ENCODE measurements at places on chromosomes 7 and 10.

GRCh38 chr7:38283107-38283506 is 9.7 kb upstream of the TARP start:
- no peak for DNase-seq

DNA sequence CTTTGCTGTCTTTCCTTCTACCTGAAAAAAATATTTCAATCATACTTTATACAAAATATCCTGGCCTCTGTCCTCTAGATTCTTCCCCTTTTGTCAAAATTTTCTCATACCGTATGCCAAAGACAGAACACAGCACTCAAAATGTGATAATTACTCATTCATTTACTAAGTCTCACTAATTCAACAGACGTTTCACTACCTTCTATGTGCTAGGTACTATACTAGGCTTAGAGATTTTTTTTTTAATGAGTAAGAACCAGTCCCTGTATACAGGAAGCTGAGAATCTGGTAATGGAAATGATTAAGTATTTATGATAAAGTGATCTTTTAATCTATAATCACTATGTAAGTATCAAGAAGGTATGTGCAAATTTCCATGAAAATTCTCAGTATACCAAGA is 128.0 kb downstream of the ELAPOR2 start:
- DNase-seq, result no peak

DNA sequence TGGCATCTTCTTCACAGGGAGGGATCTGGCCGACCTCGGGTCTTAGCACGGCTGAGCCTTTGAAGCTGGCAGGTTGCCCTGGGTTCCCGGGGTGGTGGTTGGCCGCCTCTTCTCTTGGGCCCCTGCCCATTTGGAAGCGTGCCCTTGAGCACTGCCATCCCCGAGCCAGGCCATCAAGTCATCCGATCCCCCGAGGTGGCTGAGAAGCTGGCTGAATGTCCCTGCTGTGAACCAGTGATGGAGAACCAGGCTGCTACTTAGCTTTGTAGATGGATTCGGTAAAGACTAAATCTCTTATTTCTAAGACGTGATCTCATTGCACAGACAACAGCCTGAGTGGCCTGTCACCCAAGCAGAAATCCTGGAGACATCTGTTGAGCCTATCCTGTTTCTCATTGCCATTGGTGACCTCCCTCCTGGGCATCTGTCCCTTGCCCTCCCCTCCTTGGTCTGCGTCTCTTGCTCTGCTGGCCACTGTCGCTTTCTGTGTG is 74.3 kb downstream of the GRK5 start:
- no peak for DNase-seq

GRCh38 chr7:108424013-108424412 is 32.2 kb downstream of the NRCAM start:
- no peak for DNase-seq

DNA sequence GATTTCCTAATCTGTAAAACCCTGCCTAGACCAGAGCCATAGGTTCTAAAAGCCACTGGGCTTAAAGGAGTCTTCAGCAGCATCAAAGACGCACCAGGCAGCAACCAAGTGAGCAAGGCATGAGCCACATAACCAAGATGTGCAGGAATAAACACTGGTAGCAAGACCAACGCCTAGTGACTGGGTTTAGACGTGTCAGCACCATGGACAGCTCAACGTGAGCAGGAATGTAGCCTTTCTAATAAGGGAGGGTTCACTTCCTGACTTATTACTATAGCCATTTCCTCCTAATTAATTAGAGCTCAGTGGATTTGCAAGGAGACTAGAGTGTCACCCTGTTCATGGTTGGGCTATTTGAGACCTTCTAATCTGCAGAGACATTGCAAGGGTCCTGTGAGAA is 223.7 kb downstream of the LHFPL3 start:
- peak; percentile 28 for DNase-seq

- DNase-seq, result no peak
Observed at GRCh38 chr10:119222537-119222936, 15.2 kb downstream of the GRK5 start.

DNA sequence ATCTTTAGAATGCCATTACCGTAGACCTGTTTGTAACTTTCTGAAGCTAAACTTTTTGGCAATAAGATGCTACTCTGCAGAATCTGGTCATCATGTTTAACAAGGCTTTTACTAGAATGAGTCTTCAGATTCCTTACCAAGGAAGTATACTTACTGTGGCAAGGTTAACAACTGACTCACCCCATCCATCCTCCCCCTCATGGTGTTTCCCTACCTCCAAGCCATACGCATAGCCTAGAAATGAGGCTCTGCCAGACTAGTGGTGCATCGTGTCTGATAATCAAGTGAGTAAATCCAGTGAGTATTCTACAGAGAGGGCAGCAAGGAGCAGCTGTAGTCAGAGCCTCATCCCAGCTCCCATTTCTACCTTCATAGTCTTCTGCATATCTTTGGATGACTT is 223.6 kb downstream of the IPMK start:
- no peak for DNase-seq

GRCh38 chr10:113241599-113242360 is 291.7 kb downstream of the TCF7L2 start:
- no peak for DNase-seq

DNA sequence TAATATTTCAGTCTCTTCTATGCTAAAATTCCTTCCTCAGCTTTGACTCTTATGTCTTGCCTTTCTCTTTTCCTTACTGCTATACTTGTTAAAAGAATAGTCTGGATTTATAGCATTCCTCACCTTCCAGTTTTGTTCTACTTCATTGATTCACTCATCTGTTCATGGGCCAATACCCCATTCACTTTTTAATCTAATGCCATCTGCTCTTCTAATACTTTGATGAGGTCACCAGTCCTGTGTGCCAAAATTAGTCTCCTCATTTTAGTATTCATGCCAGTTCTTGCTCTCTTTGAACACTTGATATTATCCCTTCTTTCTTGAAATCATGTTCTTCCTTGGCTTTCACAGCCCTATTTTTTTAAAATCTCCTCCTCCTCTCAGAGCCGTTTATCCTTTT is 19.3 kb downstream of the STK17A start:
- no peak for DNase-seq

DNA sequence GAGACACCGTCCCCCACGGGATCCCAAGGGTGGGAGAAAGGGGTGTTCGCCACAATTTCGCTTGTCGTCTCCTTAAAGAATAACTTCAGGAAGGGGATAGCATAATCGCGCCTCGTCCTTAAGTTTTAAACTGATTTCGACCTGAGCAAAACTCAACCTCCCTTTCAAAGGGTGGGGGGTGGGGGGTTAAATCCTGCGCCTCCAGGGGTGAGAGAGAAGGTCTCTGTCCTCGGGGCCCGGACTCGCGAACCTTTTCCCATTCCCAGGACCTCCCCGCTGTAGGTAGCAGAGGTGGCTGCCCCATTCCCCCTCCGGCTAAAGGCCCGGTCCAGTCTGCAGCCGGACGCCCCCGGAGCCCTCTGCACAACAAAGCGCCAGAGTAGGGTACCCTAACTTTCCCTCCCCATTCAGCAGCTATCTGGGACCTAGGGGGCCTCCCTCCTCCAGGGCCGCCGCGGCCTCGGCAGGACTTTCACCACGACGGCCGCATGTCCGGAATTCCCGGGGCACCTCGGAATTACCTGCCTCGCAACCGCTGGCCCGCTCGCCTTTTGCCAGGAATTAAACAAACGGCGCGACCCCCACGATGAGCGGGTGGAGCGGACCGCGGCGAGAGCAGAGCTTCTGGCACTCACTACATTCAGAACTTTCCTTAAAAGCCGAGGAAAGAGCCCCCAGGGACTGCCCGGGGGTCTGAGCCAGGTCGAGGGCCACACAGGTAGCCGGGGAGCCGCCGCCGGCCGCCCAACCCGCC is 1.7 kb downstream of the CDK6 start:
- DNase-seq, result peak; percentile 12

- no peak for DNase-seq
Observed at GRCh38 chr7:131010029-131010716, 276.2 kb upstream of the KLF14 start.

DNA sequence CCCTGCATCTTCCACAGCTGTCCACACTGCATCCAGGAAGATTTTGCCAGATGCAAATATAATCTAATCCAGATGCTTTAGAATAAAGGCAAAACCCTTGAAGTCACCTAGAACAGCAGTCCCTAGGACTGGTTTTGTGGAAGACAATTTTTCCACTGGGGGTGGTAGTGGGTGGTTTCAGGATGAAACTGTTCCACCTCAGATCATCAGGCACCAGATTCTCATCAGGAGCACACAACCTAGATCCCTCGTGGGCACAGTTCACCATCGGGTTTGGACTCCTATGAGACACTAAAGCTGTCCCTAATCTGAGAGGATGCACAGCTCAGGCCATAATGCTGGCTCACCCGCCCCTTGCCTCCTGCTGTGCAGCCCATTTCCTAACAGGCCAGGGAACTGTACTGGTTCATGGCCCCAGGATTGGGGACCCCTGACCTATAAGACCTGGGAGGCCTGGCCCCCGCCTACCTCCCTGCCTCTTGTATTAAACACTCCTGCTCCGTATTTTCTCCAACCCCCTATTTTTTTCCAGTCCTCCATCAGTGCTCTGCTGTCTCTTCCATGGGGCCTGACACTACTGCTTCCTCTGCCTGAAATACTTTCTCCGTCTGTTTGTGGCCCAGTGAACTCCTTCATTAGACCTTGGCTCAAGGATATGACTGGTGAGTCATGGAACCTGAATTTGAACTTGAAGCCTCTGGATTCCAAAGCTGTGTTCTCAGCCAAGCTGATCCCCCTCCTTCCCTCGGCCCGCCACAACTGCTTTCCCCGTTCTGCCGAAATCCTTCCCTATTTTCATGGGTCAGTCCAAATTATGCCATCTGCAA is 79.9 kb upstream of the RHEB start:
- no peak for DNase-seq

GRCh38 chr10:99676895-99677294 is 17.6 kb downstream of the ENTPD7 start:
- no peak for DNase-seq

GRCh38 chr7:129591868-129592267 is 19.7 kb upstream of the NRF1 start:
- no peak for DNase-seq

GRCh38 chr10:130429809-130430208 is 293.6 kb downstream of the GLRX3 start:
- no peak for DNase-seq

GRCh38 chr7:17502213-17503060 is 204.0 kb downstream of the AHR start:
- DNase-seq, result no peak

- no peak for DNase-seq
Observed at GRCh38 chr10:102003541-102003940, 52.4 kb downstream of the ARMH3 start.

GRCh38 chr7:23242321-23242720 is 4.3 kb upstream of the GPNMB start:
- no peak for DNase-seq

DNA sequence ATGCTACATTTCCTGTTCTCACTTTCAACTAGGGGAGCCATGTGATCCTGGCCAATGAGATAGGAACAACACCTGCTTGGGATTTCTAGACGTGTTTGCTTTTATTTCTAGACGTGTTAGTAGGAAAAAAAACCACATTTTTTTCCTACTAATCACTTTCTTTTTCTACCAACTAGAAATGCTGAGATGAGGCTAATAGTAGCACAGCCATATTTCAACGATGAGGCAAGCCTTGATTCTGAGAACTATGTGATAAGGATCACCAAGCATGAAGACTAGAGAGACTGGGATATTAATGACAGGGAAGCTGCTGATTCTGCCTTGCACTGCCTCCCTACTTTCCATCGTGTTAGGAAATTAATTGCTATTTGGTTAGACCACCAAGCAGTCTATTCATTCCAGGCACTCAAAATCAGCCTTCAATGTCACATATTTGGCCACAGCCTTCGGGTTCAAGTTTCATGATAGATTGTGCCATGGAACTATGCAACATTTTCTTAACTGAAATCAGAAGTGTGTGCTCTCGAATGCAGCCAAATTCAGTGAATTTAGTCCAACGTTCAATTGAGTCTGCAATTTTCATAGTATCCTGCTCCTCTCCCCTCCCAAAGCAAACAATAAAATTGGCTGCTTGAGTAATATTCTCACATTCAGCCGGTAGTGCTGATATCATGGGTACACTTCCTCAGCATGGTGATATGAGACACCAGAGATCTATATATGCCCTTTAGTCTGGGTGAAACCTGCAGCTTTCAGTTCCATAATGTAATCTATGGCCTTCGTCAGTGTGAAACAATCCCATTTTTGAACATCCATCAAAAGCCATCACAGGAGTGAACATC is 98.1 kb downstream of the GPR37 start:
- DNase-seq, result no peak

- no peak for DNase-seq
Observed at GRCh38 chr7:42431873-42432272, 194.9 kb upstream of the GLI3 start.

- no peak for DNase-seq
Observed at GRCh38 chr7:115292381-115292780, 370.5 kb downstream of the MDFIC start.

DNA sequence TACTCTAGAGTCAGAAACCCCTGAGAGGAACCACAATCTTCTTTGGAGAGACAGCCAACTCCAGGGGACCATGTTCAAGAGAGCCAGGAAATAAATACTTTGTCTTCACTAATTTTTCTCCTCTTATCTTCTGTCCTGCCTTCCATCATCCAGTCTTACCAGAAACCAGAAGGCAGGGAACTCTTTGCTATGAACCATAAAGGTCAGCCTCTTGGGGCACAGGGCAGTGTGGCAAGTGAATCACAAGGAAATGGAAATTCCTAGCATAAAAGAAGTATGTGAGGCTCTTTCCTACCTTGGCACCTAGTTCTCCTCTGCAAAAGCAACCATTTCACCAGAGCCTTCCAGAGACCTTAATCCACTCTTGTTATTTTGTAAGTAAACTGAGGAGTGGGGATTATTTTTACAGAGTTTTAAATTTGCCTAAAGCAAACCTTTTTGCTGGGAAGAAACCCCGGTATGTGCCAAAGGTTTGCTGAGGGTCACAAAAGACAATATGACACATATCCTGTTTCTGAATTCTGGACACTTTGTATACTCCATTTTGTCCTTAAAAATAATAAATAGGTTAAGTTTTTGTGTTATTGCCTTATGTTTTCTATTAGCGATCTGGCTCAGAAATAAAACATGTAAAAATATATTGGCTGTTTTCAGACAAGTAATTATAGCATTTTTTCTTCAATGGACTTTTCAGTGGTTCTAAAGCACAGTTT is 87.1 kb downstream of the ADAM22 start:
- no peak for DNase-seq

- no peak for DNase-seq
Observed at GRCh38 chr7:158865462-158865922, 9.1 kb downstream of the DYNC2I1 start.

DNA sequence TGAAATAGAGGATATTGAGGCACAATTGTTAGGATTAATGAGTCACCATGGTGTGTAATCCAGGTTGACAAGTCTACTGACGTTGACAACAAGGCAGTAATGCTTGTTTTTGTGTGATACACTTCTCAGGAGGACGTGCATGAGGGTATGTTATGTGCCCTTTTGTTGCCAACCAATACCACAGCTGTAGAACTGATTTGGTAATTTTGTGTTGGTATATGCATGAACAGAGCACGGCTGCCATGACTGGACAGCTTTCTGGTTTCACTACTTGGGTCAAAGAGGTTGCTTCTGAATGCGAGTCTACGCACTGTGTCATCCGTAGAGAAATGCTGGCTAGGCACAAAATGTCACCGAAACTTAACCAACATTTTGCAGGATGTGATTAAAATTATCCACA is 32.9 kb downstream of the PHTF2 start:
- no peak for DNase-seq

- no peak for DNase-seq
Observed at GRCh38 chr10:14648005-14648765, 126.5 kb downstream of the FAM107B start.

- DNase-seq, result no peak
Observed at GRCh38 chr10:99391346-99391745, 39.1 kb downstream of the GOT1 start.

Measured in HEK293T (cell line).